ENCODE measurements at places on chromosomes 6 and 20.

- DNase-seq = no peak
Measured at GRCh38 chr20:55449091-55449490, 556.2 kb downstream of the CBLN4 start.

DNA sequence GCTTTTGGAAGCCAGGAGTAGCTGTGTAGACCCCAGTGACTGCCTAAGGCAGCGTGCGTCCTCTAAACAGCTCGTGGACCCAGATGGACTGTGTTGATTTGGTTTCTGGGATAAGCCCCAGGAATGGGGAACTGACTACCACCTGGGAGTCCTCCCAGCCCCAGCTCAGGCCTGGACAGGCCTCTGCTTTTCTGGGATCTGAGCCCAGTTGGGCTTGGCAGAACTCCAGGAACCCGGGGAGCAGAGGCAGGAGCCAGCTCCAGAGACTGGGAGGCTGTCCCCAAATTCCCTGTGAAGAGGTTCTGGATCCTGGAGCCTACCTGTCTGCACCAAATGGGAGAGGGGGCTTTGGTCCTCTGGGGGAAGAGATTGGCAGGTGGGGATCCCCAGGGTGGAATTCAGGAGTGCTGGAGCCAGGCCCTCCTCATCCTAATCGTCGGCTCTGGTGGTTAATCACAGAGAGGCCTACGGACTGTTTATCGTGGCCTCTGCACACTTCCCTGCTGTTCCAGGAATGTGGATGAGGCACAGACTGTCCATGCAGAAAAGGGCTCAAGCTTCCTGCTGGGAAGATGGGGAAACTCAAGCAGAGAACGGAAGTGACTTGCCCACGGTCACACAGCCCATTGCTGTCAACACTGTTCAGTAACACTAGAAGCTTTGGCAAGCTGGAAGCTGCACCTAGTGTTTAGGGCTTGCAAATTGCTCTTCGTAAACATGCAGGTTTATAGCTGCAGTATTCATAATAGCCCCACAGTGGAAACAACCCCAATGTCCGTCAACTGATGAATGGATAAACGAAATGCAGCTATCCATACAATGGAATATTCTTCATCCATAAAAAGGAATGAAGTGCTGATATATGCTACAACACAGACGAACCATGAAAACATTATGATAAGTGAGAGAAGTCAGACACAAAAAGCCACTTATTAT is 100.6 kb downstream of the KCNB1 start:
- DNase-seq = peak; percentile 71

- DNase-seq = no peak
Measured at GRCh38 chr6:149114167-149114566, 203.3 kb upstream of the TAB2 start.

GRCh38 chr6:125793280-125793679 is 2.5 kb downstream of the NCOA7 start:
- no peak for DNase-seq

DNA sequence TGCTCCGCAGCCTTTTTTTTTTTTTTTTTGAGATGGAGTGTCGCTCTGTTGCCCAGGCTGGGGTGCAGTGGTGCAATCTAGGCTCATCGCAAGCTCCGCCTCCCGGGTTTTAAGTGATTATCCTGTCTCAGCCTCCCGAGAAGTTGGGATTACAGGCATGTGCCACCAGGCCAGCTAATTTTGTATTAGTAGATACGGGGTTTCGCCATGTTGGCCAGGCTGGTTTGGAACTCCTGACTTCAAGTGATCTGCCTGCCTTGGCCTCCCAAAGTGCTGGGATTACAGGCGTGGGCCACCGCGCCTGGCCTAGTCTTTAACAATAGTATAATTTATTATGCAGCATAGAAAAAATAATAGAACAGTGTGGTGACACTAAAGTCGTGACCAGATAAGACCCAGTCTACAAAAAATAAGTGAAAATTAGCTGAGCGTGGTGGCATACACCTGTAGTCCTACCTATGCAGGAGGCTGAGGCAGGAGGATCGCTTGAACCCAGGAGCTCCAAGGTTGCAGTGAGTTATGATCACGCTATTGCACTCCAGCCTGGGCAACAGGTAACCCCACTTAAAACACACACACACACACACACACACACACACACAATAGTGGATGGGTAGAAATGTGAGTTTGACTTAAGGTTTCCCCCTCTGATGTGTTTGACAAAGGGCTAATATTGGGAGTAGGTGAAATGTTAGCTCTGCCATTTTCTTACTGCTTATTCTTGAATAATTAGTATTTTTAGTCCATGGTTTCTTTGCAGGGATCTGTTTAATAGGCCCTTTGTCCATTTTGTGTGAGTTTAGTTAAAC is 6.5 kb downstream of the PIM1 start:
- no peak for DNase-seq

GRCh38 chr6:166462461-166463135 is 79.9 kb upstream of the MPC1 start:
- DNase-seq = no peak

DNA sequence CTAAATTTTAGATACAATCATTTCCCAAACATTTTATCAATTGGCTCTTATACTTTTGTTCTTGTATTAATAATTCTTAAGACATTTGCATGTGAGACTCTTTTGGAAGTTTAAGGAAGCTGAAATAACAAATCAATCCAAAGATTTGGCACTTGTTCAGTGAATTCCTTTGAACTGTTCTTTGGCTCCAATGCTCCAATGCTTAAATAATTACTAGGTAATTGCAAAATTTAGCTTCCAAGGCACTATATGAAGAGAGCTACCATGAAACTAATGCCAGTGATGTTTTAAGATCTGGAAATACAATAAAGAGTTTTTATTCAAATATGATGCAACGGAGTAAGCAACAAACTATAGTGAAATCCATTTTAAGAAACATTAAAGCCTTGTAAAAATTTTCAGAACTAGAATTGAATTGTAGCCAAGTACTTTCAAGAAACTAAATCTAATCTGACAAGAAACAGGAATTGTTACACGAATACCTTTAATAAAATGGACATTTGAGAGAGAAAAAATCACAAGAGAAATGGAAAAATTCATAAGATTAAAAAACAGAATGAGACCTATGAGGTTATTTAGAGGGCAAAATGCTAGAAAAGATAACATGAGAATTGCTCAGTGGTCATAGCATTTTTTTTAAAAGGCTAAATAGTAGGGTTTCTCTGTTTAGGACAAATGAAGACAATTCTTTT is 43.6 kb upstream of the SMLR1 start:
- DNase-seq = no peak

DNA sequence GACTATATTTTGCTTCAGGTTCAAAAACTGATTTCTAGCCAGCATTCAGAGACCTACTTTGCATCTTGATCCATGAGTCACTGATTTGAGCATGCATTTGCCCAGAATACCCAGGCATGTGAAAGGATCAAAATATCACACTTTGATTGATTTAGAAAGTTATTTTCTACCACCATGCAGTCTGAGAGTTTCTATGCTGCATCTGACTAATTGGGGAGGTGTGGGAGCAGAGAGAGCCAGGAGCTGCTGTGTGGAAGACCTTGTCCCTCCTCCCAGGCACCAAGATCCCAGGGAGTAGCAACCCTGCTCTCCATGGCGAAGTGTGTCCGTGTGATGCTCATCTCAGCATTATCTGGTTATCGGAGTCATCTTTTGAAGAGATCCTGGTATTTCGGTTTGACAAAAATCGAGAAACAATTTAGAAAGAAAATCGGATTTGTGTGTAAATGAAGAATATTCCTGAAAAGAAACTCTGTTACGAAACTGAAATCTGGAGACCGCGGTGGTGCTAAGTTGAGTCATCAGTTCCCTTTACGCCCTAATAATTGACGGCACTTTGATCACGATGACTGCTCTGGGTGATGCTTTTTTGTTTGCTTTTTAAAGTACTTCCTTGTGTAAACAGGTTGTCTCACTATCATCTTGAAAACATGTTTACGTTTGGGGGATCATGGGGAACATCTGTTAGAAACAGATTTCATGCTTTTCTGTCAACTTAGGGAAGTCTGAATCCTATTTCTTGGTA is 193.4 kb downstream of the BACH2 start:
- no peak for DNase-seq

GRCh38 chr20:31684153-31685015 is 38.3 kb downstream of the BCL2L1 start:
- DNase-seq = no peak

GRCh38 chr6:3210024-3210610 is 17.3 kb downstream of the TUBB2B start:
- DNase-seq = no peak

GRCh38 chr20:23017516-23017915 is 17.6 kb upstream of the SSTR4 start:
- DNase-seq = no peak

DNA sequence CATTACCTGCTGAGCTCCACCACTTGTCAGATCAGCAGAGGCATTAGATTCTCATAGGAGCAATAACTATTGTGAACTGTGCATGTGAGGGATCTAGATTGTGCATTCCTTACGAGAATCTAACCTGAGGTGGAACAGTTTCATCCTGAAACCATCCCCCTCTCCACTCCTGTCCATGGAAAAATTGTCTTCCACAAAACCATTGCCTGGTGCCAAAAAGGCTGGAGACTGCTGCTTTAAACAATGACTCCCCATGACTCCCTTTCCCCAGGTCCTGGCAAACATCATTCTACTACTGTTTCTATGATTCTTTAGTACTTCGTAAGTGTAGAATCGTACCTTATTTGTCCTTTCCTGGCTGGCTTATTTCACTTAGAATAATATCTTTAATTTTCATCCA is 9.7 kb upstream of the DYNLRB1 start:
- DNase-seq = no peak

GRCh38 chr20:49115564-49115963 is 69.5 kb downstream of the CSE1L start:
- DNase-seq = no peak

GRCh38 chr6:106227612-106228507 is 97.7 kb downstream of the ATG5 start:
- DNase-seq = no peak

GRCh38 chr6:90233994-90234393 is 62.6 kb downstream of the BACH2 start:
- no peak for DNase-seq

DNA sequence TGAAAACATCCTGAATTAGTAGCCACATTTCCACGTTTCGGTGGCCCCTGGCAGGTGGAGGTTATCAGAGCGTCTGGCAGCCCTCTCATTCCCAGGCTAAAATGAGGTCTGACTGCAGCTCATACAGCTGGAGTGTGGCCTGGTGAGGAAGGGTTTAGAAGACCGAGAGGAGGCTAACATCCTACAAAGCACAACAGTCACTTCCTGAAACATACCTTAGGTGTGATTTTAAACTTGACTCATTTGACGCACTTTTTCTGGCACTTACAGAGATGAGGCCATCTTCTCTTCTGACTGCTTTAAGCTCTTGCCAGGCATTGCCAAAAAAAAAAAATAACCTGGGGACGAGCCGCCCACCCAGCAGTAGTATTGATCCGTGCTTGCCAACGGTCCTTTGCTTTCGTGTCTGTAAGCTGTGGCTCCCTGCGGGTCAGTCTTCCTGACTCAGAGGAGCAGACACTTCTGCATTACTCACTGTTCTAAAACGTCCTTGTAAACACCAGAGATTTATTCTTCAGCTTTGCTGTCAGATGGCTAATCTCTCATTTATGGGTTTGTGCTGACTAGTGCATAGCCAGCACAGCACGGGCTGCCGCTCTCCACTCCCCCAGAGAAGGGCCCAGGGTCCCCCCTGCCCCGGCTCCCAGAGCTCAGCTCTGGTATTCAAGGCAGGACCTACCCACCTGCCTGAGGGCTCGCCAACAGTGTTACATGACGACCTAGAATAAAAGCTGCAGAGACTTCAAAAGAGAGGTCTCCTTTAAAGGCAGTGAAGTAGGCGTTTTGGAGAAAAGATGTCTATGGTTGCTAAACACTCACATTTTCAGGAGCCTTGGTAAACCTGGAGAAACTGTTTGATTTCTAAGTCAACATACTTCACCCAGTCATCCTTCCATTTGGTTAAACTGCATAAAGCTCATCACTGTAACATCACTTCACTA is 78.5 kb upstream of the FRMD1 start:
- DNase-seq = peak; percentile 35

DNA sequence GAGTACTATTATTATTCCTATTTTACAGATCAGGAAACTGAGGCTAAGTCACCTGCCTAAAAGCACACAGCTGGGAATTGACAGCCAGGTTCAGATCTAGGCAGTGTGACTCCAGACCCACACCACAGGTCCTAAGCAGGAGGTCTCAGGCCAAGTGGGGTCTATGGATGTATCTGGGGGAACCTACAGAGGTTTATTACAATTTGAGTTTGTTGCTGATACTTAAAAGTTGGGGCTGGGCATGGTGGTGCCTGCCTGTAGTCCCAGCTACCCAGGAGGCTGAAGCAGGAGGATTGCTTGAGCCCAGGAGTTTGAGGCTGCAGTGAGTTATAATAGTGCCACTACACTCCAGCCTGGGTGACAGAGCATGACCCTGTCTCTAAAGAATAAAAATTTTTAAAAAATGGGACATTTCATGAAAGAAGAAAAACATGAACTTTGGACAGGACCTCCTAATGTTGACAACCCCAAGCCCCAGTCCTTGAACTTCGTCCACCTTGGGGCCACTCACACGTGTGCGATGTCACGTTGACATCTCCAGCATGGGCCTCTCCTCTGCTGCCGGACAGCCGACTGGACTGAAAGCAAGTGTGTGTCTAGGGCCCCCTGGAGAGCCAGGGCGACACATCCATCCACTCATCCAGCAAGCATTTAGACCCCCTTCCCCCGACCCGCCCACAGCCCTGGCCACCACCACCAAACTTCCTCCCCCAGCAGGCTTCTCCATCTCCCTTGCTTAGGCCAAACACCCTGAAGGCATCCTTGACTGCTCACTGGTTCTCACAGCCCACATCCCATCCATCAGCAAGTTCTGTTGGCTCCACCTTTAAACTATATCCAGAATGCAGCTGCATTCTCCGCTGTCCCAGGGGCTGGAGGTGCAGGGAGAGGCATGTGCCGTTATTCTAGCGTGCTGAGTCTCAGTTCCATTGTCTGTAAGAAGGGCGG is 40.0 kb downstream of the NOL4L start:
- DNase-seq = peak; percentile 53

DNA sequence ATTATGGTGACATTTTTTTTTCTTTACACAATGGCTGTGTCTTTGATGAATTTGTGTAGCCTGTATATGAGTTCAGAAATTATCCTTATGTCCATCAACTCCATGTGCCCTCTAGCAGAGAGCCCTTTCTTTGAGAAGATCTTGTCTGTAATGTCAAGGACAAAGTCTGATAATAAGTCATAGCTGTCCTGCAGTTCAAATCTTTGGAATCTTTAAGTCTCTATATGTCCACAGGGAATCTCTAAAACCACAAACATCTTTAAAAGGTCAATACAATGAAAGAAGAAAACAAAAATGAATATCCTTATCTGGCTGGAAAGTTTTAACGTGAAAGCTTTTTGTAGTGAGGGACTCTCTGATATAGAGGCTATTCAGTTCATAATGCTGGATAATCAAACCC is 16.9 kb upstream of the TMEM14A start:
- DNase-seq = no peak

DNA sequence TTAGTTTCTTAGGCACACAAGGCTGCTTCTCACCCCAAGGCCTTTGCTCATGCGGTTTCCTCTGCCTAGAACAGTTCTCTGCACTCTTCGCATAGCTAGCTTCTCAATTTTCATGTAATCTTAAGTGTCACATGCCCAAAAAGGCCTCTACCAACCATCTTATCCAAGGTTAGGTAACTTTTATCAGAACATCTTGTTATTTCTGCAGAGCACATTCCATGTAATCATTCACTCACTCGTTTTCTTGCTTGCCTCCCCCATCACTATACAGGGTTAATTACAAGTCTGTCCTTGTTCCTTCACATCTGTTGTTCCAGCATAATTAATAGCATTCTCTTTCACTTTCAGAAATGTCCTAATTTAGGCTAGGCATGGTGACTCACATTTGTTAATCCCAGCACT is 53.8 kb downstream of the NCOA6 start:
- no peak for DNase-seq

Data from H54 (cell line).